ENCODE measurements at places on chromosomes 13 and 19.

DNA sequence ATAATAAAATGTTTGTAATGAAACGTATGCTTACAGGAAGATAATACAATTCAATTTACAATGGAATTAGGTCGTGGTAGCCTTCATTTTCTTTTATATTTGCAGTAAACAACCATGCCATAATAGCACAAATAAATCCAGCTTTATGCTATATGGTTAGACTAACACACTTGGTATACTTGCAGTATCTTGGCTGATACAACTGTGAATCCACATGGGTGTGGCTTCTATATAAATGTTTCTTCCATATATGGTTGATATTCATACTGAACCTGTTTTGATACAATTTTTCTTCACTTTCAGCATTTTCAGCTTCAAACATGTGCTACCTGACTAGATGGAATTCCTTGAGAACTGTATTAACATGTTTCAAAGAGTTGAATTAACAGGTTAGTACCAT is 20.4 kb upstream of the SPRY2 start:
- no peak for DNase-seq

- no peak for DNase-seq
These were observed 6.2 kb upstream of the PRKCG start for GRCh38 chr19:53875602-53876325.

DNA sequence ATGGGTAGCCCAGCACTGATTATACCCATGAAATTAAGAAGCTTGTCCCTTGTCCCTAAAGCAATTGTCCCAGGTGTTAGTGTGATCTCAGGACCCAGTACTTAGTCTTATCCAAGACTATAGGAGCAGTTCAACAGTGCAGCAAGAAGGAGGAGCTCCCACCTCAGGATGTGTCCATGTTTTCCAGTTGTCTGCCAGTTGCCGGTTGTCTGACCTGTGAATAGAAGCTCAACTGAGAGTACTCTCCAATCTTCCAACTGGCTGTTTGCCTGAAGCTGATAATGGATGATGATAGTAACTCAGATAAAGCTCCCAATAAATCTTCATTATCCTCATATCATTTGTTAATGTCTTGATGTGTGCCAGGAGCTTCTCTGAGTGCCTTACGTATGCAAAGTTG is 107.2 kb upstream of the HTR2A start:
- no peak for DNase-seq

- peak; percentile 81 for DNase-seq
These were observed 60.5 kb downstream of the CELF5 start for GRCh38 chr19:3284759-3285646.

DNA sequence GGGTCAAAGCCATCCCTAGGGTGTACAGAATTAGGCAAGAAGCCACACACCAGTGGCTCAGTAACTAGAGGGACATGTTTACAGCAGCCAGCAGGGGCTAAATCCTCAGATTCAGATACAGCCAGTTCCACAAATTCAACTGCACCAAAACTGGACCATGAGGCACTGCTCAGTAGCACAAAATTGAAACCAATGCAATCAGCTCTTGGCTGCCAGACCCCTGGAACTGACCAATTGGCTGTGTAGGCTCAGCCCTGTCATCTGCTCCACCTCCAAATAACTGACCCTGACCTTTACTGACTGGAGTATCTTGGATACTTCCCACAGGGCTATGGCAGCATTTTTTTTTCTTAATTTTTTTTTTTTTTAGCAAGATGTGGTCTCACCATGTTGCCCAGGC is 226.5 kb downstream of the FOXO1 start:
- DNase-seq = no peak

DNA sequence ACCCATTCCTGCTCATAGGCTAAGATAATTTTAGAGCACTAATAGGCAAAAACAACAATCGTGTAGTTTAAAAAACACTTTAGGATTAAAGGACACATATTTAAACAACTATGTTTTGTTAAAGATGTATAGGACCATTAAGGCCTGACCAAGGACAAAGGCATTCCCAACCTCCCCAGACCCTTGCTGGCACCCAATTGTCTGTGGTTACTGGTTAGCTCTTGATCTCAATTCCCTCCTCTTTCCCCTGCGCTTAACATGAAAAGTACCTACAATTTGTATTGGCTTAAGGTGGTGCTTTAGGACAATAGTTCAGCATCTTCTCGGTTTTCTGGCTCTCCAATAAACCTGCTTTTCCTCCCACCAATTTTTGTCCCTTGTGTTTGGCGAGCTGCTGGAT is 51.0 kb downstream of the TEX26 start:
- no peak for DNase-seq

DNA sequence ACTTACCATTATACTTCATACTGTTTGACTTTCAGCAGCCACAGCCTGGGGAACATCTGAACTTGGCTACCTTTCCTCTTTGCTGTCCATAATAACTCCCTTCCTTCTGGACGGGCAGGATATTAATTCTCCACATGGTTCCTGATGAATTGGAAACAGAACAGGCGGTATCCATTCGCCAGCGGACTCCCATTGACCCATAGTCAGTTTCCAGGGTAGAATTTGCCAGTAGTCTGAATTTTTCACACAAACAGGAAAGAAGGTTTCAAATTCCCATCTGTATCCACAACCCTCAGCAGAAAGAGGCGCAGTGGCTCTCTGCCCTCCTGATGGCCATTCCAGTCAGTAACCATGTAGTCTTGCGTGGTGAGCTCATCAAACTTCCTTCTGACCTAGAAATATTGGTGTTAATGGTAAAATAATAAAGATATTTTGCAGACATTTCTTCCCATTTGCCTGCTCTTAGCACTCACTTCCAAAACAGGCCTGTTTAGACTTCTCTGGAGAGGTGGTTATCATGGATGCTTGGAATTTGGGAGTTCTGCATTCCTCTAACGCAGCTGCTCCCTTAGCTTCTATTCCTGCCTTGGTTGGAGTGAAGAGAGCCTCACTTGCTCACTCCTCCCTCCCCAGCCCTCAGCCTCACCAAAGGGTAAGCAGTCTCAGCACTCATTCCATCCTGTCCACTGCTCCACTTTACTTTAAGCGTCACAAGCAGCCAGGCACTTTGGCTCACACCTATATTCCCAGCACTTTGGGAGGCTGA is 75.0 kb upstream of the OXGR1 start:
- DNase-seq = no peak

- no peak for DNase-seq
These were observed 10.7 kb downstream of the AP2S1 start for GRCh38 chr19:46839752-46840497.

- no peak for DNase-seq
These were observed 30.0 kb downstream of the MYH14 start for GRCh38 chr19:50233308-50233910.

- no peak for DNase-seq
These were observed 6.7 kb upstream of the MADCAM1 start for GRCh38 chr19:489418-490196.

- DNase-seq = no peak
These were observed 123.4 kb downstream of the NUFIP1 start for GRCh38 chr13:44865722-44866410.
